Prostate gland (tissue), 2 donors: ENCODE measurements at places on chromosomes 3 and 15.

DNA sequence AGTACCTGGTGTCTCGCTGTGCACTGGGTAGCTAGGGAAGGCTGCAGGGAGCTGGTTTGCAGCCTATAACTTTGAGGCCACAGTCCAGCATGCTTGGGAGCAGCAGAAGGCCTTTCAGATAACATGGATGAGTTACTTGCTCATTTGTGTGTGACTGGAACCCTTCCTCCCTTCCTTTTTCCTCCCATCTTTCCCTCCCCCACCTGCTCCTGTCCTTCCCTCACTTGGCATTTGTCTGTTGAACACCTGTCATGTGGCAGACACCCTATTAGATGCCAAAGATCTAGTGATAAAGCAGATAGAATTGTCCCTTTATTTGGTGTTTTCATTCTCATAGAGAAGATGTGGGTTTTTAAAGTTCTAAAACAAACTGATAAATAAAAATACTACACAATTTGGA lies 71.6 kb downstream of the LRTM1 start:
- no peak for DNase-seq
- no peaks in the 10 kb centered on the region for H3K36me3 ChIP-seq
- H3K4me3 ChIP-seq: no peak overlapping the region
- no peaks in the 10 kb centered on the region for H3K27me3 ChIP-seq
- H3K4me1 ChIP-seq: no peaks in the 10 kb centered on the region
- H3K27ac ChIP-seq: no peak overlapping the region

DNA sequence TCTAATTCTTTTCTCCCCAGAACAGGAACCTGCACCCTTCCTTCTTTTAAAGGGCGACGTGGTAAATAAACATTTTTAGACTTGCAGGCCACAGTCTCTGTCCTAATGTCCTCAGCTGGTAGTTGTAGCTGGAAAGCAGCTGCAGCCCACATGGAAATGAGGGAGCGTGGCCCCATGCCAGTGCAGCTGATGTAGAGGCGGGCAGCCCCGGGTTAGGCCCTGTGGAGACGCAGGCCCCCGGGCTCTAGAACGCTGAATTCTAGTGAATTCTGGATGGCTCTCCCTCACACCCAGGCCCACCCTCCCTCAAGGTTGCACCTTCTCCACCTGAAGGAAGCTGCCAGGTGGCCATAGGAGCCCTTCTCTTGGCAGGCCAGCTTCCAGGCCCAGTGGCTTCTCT lies 52.3 kb downstream of the PGPEP1L start:
- DNase-seq: no peak
- H3K4me1 ChIP-seq: peaks cover 22% of the 10 kb centered on the region
- no peaks in the 10 kb centered on the region for H3K27me3 ChIP-seq

DNA sequence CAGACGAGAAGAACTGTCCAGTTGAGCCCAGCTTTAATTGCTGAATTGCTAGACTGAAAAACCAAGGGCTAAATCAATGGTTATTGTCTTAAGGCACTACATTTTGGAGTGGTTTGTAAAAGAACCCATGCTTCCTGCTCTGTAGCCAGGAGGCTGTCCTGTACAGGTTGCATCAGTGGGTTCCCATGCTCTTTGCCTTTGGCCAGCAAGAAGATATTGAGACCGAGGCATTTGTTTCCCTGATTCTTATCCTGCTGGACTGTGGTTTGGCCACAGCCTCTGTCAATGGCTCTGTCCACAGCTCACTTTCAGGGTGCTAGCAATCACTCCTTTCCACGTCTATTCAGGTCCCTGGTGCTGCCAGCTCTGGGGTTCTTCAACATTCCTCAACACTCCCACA lies 89.6 kb downstream of the FAM43A start:
- H3K4me3 ChIP-seq: no peak overlapping the region
- H3K27ac ChIP-seq: no peak overlapping the region
- peaks cover 2% of the 10 kb centered on the region for H3K4me1 ChIP-seq
- no peak for DNase-seq
- H3K27me3 ChIP-seq: no peaks in the 10 kb centered on the region
- H3K36me3 ChIP-seq: no peaks in the 10 kb centered on the region

DNA sequence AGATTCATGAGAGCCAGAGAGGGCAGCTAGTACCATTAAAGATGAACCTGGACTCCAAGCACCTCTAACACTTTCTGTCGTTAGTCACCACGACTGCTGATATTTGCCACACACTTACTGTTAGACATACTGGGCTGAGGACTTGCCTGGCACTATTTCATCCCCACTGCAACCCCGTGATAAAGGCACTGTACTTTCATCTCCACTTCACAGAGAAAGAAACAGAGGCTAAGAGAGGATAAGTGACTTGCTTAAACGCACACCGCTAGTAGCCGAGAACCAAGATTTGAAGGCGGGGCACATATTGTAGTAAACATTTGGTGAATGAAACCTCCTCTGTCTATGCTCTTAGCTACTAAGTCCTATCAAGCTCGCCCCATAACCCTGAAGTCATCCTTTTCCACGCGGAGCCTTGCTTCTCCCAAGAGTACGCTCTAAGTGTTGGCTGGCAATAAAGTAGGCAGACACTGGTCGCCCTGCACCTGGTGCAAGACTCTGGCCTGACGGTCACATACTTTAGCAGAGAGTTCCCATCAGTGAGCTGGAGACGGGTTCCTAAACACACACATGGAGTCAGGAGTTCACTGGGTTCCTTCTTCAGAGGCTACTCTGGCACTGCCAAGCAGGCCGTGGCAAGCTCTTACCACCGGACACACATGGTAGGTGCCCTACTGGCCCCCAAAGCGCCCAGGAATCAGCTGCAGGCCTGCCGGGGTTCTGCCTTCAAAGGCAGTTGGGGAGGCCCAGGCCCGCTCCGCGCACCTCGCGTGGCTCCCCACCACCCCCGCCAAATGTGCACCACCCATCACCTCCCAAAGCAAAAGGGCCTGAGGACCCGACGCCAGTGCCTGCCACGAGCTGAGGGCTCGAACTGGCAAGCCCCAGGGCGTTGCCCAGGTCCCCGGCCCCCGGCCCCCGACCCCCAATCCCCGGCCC lies 951 bp downstream of the POMGNT2 start:
- no peaks in the 10 kb centered on the region for H3K4me1 ChIP-seq
- no peaks in the 10 kb centered on the region for H3K36me3 ChIP-seq
- H3K27me3 ChIP-seq: no peaks in the 10 kb centered on the region
- H3K27ac ChIP-seq: peak overlapping the region; percentile 57

GRCh38 chr3:107285197-107285596 lies 92.0 kb upstream of the CCDC54 start:
- no peaks in the 10 kb centered on the region for H3K27me3 ChIP-seq
- DNase-seq: no peak
- H3K36me3 ChIP-seq: no peaks in the 10 kb centered on the region
- no peaks in the 10 kb centered on the region for H3K4me1 ChIP-seq
- no peak overlapping the region for H3K27ac ChIP-seq

DNA sequence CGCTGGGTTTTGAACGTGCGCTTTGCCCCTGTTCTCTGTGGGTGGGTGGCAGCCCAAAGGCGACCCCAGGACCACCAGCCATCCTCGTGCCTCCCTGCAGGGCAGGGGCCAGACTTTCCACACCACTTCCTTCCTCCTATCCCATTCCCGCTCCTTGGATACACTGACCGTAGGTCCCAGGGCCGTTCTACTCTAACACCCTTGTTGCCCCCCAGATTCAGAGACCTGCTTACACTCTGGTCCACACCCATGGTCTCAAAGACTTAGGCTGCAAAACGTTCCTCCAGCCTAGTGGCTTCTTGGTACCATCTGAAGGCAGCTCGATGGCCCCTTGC lies 318 bp upstream of the DCLK3 start:
- H3K36me3 ChIP-seq: no peaks in the 10 kb centered on the region
- peaks cover 6% of the 10 kb centered on the region for H3K27me3 ChIP-seq
- no peak for DNase-seq
- H3K4me1 ChIP-seq: no peaks in the 10 kb centered on the region
- no peak overlapping the region for H3K4me3 ChIP-seq
- no peak overlapping the region for H3K27ac ChIP-seq

DNA sequence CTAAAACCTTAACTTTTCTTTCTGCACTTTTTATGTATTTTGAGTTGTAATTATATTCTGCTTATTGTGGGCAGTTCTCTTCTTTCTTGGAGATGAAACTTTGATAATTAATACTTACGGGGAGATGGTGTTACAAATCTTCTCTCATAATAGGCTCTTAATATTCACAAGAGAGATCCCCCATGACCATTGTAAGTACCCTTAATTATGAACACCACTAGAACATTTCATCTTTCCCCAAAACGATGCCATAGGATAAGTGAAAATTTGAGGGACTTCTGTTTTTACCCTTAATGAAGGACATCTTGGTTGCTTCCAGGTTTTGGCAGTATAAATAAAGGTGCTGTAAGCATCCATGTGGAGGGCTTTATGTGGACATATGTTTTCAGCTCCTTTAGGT lies 60.7 kb downstream of the PIAS1 start:
- no peak overlapping the region for H3K4me3 ChIP-seq
- no peak overlapping the region for H3K27ac ChIP-seq
- no peaks in the 10 kb centered on the region for H3K27me3 ChIP-seq
- no peaks in the 10 kb centered on the region for H3K4me1 ChIP-seq

GRCh38 chr3:159458982-159459381 lies 529.7 kb upstream of the IL12A start:
- DNase-seq: no peak
- no peak overlapping the region for H3K27ac ChIP-seq
- no peaks in the 10 kb centered on the region for H3K27me3 ChIP-seq
- no peaks in the 10 kb centered on the region for H3K36me3 ChIP-seq
- no peak overlapping the region for H3K4me3 ChIP-seq
- no peaks in the 10 kb centered on the region for H3K4me1 ChIP-seq

DNA sequence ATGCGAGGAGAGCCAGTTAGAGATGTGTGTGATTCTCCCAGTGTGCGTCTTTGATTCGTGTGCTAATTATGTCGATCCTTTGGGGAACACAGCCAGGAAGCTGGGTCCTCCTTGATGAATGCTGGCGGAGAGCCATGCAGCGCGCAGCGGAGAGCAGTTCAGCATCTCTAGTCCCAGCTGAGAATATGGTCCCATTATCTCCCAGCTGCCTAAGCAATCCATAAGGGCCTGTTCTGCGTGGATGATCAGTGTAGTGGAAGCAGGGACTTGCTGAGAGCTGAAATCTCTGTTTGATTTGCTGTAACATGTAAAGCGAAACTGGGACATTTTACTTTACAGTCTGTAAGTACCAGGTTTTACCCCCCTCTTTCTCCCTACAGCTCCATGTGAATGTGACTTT lies 412.7 kb downstream of the CNTN4 start:
- H3K4me1 ChIP-seq: no peaks in the 10 kb centered on the region
- no peaks in the 10 kb centered on the region for H3K27me3 ChIP-seq
- H3K4me3 ChIP-seq: no peak overlapping the region

DNA sequence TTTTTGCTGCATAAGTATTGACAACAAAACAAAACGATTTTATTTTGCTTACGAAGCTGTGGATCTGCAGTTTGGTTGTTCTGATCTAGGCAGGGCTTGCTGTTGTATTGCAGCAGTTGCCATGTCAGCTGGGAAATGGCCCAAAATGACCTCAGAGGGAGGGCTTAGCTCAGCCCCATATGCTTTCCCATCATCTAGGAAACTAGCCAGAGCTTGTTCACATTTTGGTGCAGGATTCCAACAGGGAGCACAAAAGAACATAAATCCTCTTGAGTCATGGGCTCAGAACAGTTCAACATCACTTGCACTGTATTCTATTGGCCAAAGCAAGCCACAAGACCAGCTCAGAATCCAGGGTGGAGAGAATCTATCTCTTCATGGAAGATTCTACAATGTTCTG lies 42.2 kb upstream of the ROBO2 start:
- no peak for DNase-seq
- H3K36me3 ChIP-seq: no peaks in the 10 kb centered on the region
- H3K4me1 ChIP-seq: no peaks in the 10 kb centered on the region
- no peak overlapping the region for H3K4me3 ChIP-seq
- no peaks in the 10 kb centered on the region for H3K27me3 ChIP-seq

DNA sequence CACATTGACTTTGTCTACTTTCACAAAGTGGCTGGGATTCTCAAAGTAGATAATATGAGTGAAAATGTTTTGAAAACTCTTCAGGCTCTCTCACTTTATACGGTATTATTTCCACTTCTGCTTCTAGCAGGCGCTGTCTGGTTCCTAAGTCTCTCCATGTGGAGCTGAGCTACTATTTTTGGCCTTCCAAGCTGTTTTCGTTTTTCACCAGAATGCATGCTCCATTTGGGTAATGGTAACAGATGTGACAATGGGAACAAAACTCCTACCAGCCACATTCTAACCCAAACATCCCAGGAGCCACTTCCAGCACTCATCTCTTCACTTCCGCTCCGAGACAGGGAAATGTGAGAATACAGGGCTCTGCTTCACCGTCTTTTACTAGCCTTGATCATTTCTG lies 586.7 kb downstream of the NTRK3 start:
- DNase-seq: no peak
- no peak overlapping the region for H3K27ac ChIP-seq
- no peak overlapping the region for H3K4me3 ChIP-seq
- no peaks in the 10 kb centered on the region for H3K27me3 ChIP-seq
- no peaks in the 10 kb centered on the region for H3K4me1 ChIP-seq

- H3K27ac ChIP-seq: no peak overlapping the region
- H3K36me3 ChIP-seq: no peaks in the 10 kb centered on the region
- H3K4me1 ChIP-seq: no peaks in the 10 kb centered on the region
- no peaks in the 10 kb centered on the region for H3K27me3 ChIP-seq
- no peak overlapping the region for H3K4me3 ChIP-seq
Measured at GRCh38 chr15:40479024-40479423, 8.2 kb downstream of the CHST14 start.
